T-helper 1 cell (primary cell): ENCODE measurements at places on chromosomes 4 and X.

- no peak for DNase-seq
These were observed 158.0 kb downstream of the SH2D1A start for GRCh38 chrX:124504111-124504983.

DNA sequence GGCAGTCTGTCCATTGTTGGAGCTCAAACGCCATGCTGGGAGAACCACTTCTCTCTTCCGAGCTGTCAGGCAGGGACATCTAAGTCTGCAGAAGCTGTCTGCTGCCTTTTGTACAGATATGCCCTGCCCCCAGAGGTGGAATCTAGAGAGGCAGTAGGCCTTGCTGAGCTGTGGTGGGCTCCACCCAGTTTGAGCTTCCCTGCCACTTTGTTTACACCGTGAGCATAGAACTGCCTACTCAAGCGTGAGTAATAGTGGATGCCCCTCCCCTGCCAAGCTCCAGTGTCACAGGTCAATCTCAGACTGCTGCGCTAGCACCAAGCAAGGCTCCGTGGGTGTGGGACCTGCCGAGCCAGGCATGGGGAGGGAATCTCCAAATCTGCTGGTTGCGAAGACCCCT, 145.7 kb downstream of the VSIG4 start:
- DNase-seq: no peak

DNA sequence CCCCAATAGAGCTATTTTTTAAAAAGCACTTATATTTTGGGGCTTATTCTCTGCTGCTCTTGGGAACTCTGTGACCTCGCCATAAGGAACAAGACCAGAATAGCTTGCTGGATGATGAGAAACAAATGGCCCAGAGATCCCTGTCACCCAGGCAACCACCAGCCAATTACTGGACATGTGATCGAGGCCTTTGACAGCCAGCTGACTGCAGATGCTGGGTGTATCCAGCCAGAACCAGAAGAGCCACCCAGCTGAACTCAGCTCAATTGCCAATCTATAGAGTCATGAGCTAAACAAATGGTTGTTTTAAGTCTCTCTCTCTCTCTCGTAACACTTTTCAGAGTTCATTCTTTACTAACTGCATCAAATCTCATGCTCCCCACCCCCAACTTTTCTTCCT, 24.4 kb upstream of the CITED1 start:
- no peak for DNase-seq

- no peak for DNase-seq
These were observed 848.1 kb upstream of the FRG1 start for GRCh38 chr4:189092581-189092980.

- no peak for DNase-seq
These were observed 29.6 kb downstream of the MFAP3L start for GRCh38 chr4:169996379-169997240.

DNA sequence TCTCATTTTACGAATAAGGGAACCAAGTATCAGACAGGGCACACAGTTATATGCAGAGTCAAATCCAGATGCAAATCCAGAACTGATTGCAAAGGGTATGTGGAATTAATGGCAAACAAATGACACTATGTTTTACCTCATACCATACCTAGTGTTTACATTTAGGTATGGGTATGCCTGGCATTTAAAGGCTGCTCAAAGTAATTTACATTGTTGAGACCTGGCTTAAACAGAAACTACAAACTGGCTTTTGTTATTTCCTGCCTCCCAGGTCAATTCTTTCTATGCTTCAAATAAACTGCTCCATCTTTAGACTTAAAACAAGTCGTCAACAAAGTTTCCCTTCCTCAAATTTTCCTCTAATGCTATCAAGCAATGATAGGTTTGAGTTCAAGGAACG, 33.7 kb downstream of the ANKRD17 start:
- DNase-seq: no peak

GRCh38 chr4:96955691-96956090, 1115.8 kb downstream of the PDHA2 start:
- DNase-seq: no peak

DNA sequence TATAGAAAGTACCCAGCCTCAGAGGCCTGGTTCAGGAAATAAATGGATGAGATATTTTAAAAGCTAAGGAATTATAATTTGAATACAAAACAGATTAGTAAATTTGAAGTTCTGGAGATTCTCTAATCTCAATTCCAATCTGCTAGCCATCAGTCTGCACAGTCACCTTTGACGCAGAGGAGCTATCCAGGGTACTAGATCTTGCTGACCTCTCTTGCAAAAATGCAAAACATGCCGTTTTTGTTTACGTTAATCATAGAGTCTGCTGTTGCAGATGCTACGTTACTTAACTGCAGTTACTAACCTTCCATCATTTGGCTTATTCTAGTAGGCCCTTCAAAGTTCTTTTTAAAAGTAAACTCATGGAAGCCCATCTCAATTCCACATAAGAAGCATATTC, 10.4 kb downstream of the CCSER1 start:
- no peak for DNase-seq

GRCh38 chr4:137278431-137278830, 253.9 kb downstream of the PCDH18 start:
- no peak for DNase-seq

DNA sequence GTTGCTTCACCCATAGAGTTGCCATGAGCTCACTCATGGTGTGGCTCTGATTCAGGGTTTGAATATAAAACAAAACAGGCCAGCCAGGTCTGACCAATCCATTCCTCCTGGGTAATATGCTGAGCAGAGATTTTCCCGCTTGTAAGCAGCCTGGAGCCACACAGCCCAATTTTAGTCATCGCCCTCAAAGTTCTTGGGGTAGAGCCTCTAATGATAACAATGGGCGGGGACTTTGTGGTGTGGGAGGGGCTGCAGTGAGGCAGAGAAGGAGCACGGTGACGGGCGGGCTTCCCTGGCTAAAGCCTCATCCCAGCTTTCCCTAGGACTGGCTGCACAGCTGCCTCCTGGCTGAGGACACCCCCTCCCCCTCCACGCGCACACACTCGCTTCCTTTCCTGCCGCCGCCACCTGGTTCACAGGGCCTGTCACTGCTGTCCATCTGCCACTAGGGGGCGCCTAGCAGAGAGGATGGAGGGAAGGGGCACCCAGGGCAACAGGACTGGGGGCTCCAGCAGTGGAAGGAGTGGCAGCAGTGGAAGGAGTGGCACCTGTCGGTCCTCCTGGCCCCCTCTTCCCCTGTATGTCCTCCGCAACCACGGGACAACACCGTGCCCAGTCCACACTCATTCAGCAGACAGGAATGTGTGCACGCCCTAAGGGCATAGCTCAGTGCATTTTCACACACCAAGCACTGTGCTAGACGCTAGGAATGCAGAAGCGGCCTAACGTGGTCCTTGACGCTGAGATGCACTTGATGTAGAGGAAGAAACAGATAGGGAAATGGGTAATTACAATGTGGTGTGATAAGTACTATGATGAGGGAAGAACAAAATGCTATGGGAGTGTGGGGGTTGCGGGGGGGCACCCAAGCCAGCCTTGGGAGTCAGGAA, 26.8 kb downstream of the PRPS1 start:
- peak; percentile 55 for DNase-seq

DNA sequence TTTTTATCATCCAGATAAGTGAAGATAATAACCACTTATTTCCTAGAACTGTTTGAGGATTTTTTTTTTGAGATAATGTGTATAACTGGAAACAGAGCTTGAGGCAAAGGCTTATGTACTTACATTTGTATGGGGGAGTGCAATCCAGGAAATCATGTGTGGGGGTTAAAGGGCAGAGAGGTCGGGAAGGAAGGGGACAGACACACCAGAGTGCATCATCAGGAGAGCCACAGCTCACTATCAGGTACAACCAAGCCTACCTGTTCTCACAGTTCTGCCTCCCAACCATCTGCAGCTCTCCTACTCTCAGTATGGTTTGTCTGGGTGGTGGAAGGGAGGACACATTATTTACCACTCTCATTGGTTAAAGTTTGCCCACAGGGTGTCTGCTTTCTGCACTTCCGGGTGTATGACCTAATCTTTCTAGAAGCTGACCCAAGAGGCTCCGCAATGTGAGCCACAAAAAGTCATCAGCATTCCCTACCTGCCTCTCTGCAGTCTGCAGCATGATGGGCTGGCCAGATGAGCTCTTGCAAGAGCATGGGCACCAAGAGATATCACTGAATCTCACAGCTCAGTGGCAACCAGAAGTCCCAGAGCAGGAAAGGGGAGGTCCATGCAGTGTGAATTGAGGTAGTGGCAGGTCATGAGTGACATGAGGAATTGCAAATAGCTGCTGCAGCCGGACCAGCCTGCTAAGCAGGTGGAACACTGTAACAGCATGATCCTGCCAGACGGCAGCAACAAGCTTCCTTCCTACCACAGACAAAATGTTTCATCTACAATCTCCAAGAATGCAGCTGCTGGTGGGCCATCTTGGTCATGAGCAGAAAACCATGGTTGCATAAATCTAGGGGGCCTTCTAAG, 36.9 kb upstream of the SPRY1 start:
- no peak for DNase-seq

GRCh38 chr4:113500424-113500823, 261.1 kb downstream of the CAMK2D start:
- no peak for DNase-seq

DNA sequence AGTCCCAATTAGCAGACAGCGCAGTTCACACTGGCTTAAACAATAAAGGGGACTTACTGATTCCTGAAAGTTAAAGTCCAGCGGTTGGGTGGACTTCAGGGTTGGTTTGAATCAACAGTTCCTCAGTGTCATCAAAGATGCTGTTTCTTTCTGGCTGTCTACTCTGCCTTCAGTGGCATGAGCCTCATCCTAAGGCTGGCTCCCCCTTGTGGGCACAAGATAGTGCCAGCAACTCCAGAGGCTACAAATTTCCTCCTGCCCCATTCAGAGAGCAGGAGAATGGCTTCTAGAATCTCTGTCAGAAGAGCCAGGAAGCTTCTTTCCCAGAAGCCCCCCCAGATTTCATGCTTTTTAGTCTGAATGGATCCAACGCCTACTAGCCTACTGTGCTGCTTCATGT, 82.4 kb upstream of the MTM1 start:
- DNase-seq: no peak

- DNase-seq: no peak
These were observed 81.5 kb upstream of the PTPN13 start for GRCh38 chr4:86512631-86513030.

DNA sequence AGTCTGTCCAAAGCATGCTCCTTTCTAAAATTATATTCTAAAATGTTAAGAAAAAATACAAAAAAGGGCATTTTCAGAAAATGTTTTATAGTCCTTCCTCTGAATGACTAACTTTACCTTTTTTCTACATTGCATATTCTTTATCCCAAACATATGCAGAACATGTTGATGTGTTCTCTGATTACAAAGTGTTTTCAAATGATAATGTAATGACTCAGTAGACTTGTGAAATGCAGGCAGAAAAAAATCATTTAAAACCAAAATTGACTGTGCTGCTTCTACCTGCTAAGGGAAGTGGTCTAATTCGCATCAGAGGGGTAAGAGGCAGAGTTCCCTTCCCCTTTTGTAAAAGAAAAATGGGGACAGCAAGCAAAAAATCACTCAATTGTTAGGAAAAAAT, 22.7 kb upstream of the YTHDC1 start:
- no peak for DNase-seq
